Esophagus muscularis mucosa (tissue), 4 donors: ENCODE measurements at places on chromosomes 2 and 18. TPM values are rescaled to one million over a fixed set of nuclear protein-coding genes. Genes with fewer than 3 reads are reported as not detected.

Gene NOSTRIN
- total RNA-seq: 10.9 TPM

Gene TACR1
- total RNA-seq: 1.2 TPM

Gene BUB1
- total RNA-seq: 0.80 TPM

Gene ARHGAP25
- total RNA-seq: 3.7 TPM

Gene LYG2
- total RNA-seq: not detected

DNA sequence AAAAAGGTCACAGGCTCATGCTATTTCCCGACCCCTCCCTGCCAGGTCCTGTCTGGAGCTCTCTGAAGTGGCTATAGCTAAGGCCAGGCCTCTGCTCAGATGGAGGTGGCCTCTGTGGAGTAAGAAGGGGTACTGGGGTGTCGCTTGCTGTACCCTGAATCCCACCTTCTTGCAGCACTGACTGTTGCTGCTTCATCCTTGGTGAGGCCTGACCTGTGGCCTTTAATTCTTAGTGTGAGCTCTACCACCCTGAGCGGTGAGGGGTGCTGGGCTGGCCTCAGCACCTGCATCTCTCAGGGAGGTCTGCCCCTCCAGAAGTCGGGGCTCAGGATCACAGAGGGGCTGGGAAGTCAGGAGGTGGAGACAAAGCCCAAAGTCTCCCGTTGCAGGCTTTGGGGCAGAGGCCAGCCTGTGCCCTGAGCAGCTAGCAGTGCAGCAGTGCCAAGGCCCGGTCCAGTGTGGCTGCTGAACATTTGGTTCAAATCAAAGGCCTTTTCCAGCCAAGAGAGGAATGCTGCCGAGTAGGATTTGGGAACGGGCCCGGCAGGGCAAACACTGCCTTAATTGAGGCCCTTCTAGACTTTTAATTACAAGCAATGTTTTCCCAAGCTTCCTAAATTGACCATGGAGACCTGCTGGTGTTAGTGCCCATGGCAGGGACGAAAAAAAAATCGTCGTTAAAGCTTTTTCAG lies 133.5 kb upstream of the HAAO start:
- H3K36me3 ChIP-seq: no peaks in the 10 kb centered on the region
- H3K27ac ChIP-seq: peak overlapping the region; percentile 88
- H3K4me1 ChIP-seq: peaks cover 100% of the 10 kb centered on the region
- no peak overlapping the region for H3K4me3 ChIP-seq
- no peak for DNase-seq

DNA sequence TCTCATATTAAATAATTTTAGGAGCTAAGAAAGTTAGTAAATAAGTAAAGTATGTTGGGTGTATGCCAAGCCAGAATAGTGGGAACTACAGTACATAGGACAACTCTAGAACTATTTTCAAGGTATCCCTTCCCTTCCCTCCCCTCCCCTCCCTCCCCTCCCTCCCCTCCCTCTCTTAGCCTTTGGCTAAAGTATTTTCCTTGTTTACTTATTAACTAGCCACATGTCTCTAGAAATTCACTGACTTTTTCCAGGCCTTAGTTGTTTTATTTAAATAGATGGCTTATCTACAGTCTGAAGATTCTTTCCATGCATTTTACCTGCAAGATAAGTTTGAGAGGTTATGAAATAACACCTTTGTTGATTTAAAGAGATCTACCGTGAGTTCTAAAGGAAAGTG lies 402.1 kb downstream of the PARD3B start:
- no peak overlapping the region for H3K27ac ChIP-seq
- H3K4me3 ChIP-seq: no peak overlapping the region
- H3K36me3 ChIP-seq: no peaks in the 10 kb centered on the region
- DNase-seq: no peak
- H3K27me3 ChIP-seq: no peaks in the 10 kb centered on the region
- no peaks in the 10 kb centered on the region for H3K4me1 ChIP-seq

DNA sequence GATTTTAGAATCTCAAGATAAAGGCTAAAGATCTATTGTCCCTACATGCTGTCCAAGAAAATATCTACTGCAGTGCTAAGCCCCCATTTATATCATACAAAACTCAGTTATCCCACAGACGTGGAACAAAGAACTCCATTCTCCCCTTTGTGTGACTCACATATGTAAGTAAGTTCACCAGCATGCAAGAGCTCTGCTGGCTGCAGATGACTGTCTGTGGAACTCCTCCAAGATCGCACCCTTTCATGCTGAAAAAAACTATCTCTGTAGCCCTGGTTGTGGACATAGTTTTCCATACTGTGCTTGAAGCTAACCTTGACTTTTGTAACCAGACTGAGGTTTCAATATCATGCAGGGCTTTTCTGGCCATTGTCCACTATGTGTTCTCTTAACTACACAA lies 207.1 kb downstream of the ZNF521 start:
- no peak overlapping the region for H3K27ac ChIP-seq
- no peak overlapping the region for H3K4me3 ChIP-seq
- peaks cover 4% of the 10 kb centered on the region for H3K4me1 ChIP-seq
- H3K27me3 ChIP-seq: no peaks in the 10 kb centered on the region

- no peaks in the 10 kb centered on the region for H3K27me3 ChIP-seq
- H3K27ac ChIP-seq: no peak overlapping the region
- H3K4me1 ChIP-seq: no peaks in the 10 kb centered on the region
Measured at GRCh38 chr2:107663632-107664031, 163.1 kb upstream of the RGPD4 start.

- H3K4me3 ChIP-seq: no peak overlapping the region
- H3K27ac ChIP-seq: no peak overlapping the region
- peaks cover 32% of the 10 kb centered on the region for H3K4me1 ChIP-seq
- DNase-seq: no peak
- H3K36me3 ChIP-seq: no peaks in the 10 kb centered on the region
Measured at GRCh38 chr2:222315443-222316121, 16.8 kb upstream of the PAX3 start.

DNA sequence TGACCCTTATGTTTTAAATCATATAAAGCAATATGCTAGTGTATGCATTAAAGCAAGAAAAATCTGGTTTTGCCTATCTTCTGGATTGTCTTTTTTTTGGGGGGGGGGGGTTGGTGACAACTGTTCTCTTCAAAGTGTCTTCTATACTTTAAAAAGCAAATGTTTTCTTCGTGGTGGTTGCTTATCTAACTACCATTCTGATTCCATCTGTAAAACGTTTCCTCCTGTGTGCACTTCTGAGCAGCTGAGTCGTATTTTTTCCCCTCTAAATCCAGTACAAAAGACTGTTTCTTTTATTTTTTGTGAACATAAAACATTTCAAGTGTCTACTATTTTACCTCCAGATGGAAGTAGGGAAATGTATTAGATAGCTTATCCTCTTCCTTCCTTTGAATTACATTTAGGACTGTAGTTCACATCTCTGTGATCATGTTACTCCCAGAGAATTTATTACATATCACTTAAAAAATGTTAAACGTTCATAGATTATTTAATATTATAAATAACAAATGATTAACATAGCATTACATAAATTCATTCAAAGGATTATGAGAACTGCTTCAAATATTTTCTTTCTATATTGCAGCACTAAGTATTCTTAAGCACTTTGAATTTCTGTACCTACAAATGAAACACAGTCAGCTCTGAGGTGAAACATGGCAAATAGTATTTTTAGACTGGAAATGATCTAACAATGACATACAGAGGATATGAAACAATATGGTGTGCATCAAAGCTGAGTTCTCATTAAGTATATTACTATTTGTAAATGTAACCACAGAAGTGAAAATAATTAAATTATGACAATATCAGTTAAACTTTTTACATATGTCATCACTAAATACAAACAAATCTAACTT lies 56.4 kb downstream of the SCN3A start:
- no peak overlapping the region for H3K27ac ChIP-seq
- no peak overlapping the region for H3K4me3 ChIP-seq
- DNase-seq: no peak
- no peaks in the 10 kb centered on the region for H3K4me1 ChIP-seq
- no peaks in the 10 kb centered on the region for H3K27me3 ChIP-seq
- H3K36me3 ChIP-seq: no peaks in the 10 kb centered on the region

DNA sequence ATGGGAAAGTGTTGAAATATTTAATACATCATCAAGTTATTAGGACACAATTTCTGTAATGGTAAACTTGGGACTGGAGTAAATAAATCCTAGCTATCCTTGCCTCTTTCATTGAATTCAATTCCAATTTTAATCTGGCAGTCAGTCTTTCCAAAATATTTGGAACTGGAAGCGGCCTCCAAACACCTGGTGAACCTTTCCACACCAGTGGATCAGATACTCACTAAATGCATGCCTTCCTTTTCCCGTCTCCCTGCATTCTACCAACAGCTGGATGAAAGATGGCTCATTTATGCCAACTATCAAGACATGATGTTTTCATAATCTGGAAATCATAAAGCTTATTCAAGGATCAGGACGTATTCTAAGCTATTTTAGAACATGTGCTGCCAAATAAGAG lies 488.2 kb upstream of the SPHKAP start:
- H3K4me3 ChIP-seq: no peak overlapping the region
- no peak for DNase-seq
- H3K27me3 ChIP-seq: no peaks in the 10 kb centered on the region
- no peak overlapping the region for H3K27ac ChIP-seq
- no peaks in the 10 kb centered on the region for H3K36me3 ChIP-seq

- H3K27ac ChIP-seq: peak overlapping the region; percentile 99
- no peaks in the 10 kb centered on the region for H3K27me3 ChIP-seq
- H3K4me1 ChIP-seq: peaks cover 57% of the 10 kb centered on the region
- H3K36me3 ChIP-seq: peaks cover 18% of the 10 kb centered on the region
- peak overlapping the region; percentile 99 for H3K4me3 ChIP-seq
- DNase-seq: no peak
Measured at GRCh38 chr18:35343488-35343935, 708 bp downstream of the ZNF24 start.

GRCh38 chr2:145861940-145862339 lies 1342.0 kb upstream of the ZEB2 start:
- DNase-seq: no peak
- no peaks in the 10 kb centered on the region for H3K36me3 ChIP-seq
- no peak overlapping the region for H3K27ac ChIP-seq
- no peaks in the 10 kb centered on the region for H3K27me3 ChIP-seq

DNA sequence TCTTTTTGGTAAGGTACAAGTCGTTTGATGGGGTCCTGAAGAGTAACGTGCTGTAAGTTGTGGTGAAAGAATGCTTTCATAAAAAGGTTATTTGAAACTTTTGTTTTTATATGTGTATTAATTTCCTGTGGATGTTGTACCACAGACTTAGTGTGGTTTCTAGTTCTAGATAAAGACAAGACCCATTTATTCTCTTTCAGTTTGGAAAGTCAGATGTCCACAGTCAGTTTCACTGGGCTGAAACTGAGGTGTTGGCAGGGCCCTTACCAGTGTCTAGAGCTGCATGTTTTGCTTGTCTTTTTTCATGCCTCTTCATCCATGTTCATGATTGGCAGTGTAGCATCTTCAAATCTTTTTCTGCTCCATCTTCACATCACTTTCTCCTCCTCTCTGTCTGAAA lies 22.1 kb upstream of the DOCK10 start:
- H3K4me3 ChIP-seq: no peak overlapping the region
- H3K27ac ChIP-seq: no peak overlapping the region
- no peaks in the 10 kb centered on the region for H3K4me1 ChIP-seq
- H3K36me3 ChIP-seq: no peaks in the 10 kb centered on the region
- no peak for DNase-seq
- no peaks in the 10 kb centered on the region for H3K27me3 ChIP-seq

DNA sequence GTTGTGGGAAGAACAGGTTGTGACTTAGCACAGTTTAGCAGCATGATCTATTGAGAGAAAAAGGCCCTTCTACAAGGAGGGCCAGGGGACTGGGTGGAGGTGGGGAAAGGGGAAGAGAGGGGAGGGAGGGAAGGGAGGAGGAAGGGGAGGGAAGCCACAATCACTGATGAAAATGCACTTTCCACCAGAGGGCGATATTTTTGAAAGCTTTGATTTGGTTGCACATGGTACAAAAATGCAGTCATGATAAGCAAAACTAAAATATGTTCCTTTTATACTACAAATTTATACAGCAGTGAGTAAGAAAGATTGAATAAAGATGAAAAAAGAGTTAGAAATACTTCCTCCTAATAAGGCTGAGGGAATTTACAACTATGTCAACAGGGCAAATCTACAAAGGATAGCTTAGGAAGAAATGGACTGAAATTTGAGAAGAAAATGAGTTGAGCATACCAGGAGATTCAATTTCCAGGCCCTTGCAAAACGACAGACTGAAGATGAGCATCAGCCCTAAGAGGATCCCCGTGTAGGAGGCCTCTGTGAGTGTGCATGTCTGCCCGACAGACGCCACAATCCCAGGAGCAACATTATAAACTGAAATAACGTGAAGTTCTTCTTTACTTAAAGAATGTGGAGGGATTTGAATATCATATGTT lies 17.2 kb downstream of the SH3YL1 start:
- no peak overlapping the region for H3K4me3 ChIP-seq
- no peaks in the 10 kb centered on the region for H3K4me1 ChIP-seq
- DNase-seq: no peak
- H3K27ac ChIP-seq: no peak overlapping the region
- no peaks in the 10 kb centered on the region for H3K27me3 ChIP-seq
- peaks cover 10% of the 10 kb centered on the region for H3K36me3 ChIP-seq

GRCh38 chr18:46335534-46336101 lies 231.4 kb downstream of the HAUS1 start:
- H3K27me3 ChIP-seq: no peaks in the 10 kb centered on the region
- peak overlapping the region; percentile 49 for H3K27ac ChIP-seq
- no peak for DNase-seq

DNA sequence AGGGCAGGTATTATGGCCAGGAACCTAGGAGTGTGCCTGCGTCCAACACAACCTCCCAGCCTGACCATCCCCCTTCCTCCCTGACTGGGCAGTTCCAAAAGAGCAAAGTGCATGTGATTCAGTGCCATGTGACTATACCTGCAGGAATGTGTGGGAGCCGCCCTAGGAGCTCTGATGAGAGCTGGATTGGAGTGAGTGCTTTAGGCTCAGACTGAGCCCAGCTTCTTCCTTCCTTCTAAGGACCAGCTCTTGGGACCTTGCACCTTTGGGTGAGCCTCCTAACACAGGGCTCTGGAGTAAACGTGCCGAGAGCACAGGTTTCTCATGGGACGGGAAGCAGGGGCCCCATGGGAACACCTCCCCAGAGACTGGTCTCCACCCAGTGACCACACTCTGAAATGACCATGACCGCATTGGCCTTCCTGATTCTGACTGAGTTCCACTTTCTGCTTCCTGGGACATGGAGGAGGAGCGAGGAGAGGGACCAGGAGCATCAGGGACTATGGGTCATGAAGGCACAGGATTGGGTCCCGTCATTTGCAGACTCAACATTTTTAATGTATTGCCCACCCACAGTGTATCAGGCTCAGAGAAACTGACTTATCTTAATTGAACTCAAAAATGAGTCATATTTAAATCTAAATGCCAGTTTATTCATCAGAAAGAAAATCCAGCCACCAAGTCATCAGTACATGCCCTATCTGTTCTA lies 87.8 kb upstream of the BCL2L11 start:
- H3K27me3 ChIP-seq: no peaks in the 10 kb centered on the region
- no peak overlapping the region for H3K4me3 ChIP-seq
- H3K27ac ChIP-seq: no peak overlapping the region
- DNase-seq: peak; percentile 89
